OCI-LY7 (cell line): ENCODE measurements at places on chromosomes 5 and 9.

DNA sequence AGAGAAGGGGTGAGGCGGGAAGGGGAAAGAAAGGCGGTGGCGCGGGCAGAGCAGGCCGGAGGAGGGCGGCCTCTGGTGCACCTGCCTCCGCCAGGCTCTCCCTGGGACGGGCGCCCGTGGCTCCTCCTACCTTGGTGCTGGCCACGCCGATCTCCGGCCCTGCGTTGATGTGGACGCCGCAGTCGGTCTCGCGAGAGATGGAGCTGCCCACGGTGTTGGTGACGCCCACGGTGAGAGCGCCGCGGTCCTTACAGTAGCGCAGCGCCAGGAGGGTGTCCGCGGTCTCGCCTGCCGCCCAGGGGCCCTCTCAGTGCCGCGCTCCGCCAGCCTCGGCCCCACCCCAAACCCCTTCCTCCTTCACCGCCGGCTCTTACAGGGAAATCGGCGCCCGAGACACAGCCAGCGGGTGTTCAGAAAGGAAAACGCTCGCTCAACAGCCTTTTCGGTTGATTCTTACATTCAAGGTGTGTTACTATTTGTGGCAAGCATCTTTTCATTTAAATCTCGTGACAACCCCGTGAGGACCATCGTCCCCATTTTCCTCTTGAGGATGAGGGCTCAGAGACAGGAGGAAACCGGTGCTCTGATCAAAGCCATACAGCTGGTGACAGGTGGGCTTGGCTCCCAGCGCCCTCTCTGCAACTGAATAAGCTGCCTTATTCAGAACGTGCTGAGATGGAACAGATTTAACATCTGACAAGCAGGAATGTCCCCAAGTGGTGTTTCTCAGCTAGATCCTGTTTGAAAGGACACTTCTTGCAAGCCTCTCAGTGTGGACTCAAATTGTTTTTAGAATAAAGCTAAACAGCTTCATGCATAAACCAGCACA is 22.0 kb upstream of the MAPK9 start:
- no peak for DNase-seq

DNA sequence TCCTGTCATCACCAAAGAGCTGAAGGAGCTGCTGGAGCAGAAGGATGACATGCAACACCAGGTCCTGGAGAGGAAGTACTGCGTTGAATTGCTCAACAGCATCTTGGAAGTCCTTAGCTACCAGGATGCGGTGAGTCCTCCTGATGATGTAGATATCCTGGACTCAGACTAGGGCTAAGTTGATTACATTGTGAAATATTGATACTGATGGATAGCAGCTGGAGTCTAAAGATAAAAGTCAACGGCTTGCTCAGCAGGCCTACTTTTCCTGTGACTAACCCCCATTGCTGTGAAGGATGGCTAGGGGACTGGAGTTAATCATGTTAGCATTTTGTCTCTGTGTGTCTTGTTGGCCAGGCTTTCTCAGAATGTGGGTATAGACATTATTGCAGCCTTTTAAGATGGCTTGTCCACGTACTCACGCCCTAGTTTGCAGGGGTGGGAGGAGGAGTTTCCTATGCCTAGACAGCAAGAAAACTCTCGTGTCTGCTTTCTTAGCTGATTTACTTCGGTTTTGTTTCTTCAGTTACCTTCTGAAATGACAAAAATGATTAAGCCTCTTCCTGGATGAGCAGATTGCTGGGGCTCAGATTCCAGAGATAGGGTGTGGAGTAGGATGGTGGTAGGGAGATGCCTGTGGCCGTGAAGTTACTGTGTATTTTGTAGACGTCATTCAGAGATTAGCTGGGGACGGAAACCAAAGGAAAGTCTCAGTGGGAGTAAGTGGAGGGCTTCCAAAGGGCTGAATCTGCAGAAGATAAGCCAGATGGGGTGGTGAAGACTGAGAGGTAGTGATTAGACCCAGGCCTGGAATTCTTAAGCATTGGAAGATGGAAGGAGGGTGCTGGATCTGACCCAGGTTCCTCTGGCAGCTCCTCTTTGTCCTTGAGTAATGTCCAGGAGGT is 166.3 kb downstream of the DOCK2 start:
- DNase-seq = no peak

DNA sequence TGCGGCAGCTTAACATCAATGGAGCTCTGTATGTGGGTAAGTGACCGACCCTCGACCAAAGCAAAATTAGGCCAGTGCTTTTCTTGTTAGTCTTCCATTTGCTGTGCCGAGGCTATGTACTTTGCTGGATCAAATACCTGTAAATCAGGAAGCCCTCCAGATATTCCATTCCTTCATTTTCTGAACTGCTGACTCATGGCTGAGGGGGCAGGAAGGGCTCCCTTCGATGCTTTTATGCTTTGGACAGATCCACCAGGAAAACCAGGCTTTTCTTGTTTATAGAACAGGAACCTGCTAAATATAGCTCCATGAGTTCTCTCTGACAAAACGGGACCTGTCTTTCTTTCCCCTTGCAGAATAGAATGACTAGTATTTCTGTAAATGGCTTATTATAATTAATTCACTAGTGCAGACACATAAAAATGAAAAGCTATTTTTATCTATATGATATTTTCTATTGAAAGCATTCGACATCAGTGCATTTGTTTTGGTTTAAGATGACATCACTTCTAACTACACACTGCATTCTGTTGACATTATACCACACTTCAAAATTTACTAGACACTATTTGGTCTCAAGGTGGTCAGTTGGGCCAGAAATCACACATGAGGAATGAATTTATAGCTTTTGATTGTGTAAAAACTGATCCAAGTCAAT is 93.3 kb downstream of the LIFR start:
- no peak for DNase-seq

DNA sequence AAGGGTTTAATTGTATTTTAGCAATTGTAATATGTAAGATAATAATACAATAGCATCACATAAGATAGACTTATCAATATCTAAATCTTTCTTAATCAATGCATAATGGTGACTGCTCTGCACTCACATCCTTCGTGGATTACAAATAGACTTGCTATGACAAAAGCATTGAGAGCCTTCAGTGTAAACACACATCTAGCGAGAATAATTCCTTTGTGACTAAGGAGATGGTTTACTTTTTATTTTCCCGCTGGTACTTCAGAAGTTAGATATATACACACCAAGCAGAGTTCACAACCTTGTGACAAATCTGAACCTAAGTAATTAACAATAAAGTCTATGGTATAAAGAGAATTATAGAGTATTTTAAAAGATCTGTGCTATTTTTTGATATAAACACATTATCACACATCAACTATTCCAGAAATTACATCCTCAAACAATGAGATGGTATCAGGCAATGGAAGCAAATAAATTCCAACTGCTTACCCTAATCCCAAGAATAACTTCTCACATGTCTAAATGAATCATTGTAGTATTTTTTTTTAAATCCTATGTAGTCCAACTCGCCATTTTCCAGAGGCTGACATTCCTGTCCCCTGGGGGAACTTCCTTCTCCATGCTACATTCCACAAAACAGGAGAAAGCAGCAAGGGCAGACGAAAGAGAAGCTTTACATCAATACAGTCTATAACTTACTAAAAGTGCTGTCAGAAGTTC is 51.2 kb downstream of the MAPKAP1 start:
- DNase-seq = no peak

DNA sequence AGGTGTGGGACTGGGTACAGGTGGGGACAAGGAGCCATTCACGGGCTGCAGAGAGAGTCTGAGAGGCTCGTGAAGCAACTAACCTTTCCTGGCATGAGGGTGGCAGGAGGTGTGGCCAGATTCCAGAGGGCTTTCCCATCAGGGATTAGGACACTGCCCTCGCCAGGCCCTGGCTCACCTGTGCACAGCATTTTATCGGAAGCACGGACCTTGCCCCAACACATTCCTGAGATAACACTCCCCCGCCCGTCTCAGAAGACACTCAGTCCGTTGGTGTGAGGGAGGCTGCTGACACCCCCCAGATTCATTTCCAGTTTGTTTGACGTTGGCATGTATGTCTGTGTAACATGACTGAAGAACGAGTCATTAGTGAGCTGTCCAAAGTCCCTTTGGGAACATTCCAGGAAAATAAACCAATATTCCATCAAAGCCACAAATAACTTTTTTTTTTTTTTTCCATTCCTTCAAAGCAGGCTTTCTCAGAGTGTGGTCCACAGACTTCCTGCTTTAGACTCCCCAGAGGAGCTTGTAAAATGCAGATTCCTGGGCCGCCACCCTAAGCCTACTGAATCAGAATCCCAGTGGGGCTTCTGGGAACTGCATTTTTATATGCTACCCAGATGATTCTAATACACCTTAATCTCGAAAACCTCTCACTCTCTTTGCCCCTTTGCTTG is 23.4 kb downstream of the WWC1 start:
- DNase-seq = no peak

GRCh38 chr5:141420855-141421488 is at the start of gene PCDHGA11:
Gene PCDHGA11 (plus strand): TSS chr5:141421051. CDS start chr5:141421228, 177 bp downstream.
- DNase-seq = peak; percentile 76

- DNase-seq = no peak
These were observed 113.8 kb downstream of the TMC1 start for GRCh38 chr9:72635197-72635596.

DNA sequence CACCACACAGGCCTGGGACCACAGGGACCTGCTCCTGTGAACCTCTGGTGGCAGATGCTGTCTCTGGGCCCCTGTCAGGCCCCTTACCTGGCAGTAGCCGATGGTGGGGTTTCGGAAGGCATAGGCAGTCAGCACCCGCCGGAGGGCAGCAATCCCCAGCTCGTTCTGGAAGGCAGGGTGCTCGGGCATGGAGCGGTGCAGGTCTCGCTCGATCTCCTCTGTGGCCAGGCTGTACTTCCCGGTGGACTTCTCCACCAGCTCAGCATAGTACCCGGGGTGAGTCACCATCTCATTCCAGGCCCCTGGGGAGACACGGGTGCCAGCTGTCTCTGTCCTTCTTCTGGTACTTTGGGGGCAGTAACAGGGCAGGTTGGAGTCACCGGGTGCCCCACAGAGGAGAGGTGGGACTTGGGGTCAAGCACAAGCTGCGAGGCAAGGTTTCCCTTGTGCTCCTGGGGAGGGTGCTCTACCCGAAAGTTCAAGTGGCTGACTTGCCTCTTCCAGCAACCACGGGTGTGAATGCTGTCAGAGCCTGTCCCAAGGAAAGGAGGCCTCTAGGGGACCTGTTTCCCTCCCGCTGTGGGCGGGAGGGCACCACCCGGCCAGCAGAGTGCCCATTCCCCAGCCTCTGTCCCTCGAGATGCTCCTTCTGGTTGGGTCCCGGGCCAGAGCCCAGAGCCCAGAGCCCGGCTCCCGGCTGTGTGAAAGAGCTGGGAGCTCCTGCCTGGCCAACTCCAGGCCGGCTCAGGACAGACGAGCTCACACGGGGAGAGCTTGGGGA is 19.8 kb upstream of the MRNIP start:
- DNase-seq = no peak

DNA sequence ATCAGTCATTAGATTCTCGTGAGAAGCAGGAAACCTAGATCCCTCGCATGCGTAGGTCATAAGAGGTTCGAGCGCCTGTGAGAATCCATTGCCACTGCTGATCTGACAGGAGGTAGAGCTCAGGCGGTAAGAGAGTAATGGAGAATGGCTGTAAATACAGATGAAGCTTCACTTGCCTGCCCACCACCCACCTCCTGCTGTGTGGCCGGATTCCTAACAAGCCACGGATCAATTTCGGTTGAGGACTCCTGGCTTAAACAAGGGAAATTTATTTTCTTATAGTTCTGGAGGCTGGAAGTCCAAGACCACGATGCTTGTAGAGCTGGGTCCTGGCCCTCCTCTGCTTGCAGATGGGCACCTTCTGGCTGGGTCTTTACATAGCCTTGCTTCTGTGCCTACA is 200.4 kb downstream of the PCSK5 start:
- DNase-seq = no peak

DNA sequence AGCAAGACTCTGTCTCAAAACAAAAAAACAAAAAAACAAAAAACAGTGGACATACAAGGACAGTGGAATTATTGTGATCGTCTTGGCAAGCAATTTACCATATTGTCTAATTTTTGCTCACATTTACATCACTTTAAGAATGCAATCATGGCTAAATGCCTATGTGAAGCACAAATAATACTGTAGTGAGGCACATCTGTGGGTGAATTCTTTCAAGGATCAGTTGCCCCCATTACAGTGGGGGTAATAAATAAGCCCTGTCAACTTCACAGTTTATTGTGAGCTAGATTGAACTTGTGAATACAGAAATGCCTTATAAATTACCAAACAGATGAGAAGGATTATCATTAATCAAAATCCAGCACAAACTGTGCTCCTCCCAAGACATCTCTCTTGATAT is 150.2 kb upstream of the PAPPA start:
- no peak for DNase-seq

GRCh38 chr5:59193616-59194319 is 610.9 kb downstream of the RAB3C start:
- DNase-seq = no peak

DNA sequence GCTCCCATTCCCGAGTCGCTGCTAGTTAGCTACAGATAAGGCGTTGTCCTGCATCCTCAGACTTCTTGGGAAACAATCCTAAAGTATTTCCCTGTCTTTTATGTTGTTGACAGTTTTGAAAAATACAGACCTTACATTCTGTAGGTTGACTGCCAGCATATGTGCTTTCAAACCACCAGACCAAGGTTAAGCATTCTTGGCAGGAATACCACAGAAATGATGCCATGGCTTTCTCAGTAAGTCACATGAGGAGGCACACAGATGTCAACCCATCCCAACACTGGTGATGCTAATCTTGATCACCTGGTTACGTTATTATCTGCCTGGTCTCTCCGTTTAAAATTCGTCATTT is 871 bp downstream of the GLE1 start:
- DNase-seq = no peak

GRCh38 chr9:34863426-34863825 is 94.7 kb upstream of the PHF24 start:
- DNase-seq = no peak

DNA sequence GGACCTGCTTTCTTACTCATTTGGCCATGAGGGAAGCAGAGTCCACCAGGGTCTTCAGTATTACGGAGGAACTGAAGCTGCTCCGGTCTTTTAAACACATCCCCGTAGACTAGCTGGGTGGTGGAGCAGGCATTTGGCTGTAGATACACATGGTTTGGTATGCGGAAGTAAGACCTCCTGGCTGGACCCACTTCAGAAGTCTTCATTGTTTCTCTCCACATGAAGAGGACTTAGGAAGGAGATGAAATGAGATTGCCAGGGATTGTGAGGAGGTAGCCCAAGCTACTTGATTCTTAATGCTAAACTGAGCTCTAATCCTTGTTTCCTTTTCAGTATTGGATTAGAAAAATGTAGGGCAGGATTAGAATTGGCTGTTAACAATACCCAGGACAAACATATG is 32.9 kb downstream of the STXBP1 start:
- DNase-seq = no peak

GRCh38 chr5:125148706-125149105 is 402.3 kb upstream of the ZNF608 start:
- no peak for DNase-seq

GRCh38 chr5:78587775-78588291 is 60.7 kb downstream of the LHFPL2 start:
- DNase-seq = no peak

- DNase-seq = no peak
These were observed 1916.7 kb downstream of the EFNA5 start for GRCh38 chr5:105754056-105754455.

- no peak for DNase-seq
These were observed 4.1 kb downstream of the ALDH1A1 start for GRCh38 chr9:72948575-72949243.
